COLO829 (cell line): ENCODE measurements at places on chromosomes 13 and 19.

GRCh38 chr13:114258589-114258988 is 22.8 kb upstream of the UPF3A start:
- DNase-seq = no peak

DNA sequence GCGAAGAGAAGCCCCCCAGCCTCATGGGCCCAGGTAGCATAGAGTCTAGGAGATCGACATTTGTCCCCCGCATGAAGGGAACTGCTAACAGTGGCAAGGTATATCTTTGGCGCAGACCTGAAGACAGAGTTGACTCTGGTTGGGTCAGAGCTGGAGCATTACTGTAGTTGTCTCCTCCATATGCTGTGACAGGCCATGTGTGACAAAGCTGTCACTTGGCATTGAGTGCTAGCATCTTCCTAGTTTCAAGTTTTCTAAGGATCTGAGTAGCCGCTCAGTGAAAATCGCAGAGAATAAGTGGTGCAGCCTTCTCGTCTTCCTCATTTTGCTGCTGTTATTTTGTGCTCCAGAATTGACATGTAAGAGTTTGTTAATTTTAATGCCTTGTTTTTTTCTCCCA is 189.4 kb upstream of the RNF113B start:
- no peak for DNase-seq

GRCh38 chr19:10946958-10947657 is 13.7 kb upstream of the SMARCA4 start:
- DNase-seq = no peak

DNA sequence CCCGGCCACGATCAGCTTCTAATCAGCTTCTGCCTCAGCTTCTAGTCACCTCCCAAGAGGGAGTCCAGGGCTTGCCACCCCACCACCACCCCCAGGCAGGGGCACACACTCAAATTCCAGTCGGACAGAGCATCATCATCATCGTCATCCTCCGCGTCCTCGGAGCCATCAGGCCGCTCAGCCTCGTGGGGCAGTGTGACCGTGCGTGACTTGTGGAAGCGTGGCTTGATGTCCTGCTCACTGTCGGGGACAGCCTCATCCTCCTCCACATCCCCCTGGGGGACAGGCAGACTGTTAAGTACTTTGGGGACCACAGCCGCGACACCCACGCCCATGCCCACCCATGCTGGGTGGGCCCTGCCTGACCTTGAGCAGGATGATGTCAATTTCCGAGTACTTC is 12.5 kb downstream of the TNPO2 start:
- no peak for DNase-seq

GRCh38 chr19:10646456-10647159 is 7.5 kb upstream of the ILF3 start:
- no peak for DNase-seq

- DNase-seq = no peak
Measured at GRCh38 chr19:35555301-35556005, 8.0 kb downstream of the ATP4A start.

DNA sequence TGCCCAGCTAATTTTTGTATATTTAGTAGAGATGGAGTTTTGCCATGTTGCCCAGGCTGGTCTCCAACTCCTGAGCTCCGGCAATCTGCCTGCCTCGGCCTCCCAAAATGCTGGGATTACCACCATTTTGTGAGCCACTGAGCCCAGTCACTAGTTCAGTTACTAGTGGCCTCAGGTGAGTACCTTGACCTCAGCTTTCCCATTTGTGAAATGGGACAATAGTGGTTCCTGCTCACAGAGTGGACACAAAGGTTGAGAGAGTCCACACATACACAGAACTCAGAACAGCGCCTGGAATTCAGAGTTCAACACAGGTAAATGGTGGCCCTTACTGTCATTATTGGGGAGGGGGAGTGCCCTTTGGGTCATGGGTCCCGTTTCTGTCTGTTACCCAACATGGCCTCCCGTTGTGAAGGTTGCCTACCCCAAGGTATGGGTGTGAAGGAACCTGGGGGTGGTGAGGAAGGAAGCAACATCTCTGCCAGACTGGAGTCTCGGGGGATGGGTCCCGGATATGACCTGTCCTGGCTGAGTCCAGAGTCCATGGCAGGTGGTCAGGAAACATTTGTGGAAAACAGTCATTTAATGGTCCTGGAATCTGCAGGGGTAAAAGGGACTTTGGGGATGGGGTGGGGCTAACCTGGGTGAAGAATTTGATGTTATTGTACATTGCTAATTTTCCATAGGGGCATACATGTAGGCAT is 11.7 kb upstream of the IRGC start:
- DNase-seq = no peak
